ENCODE measurements at places on chromosomes 3 and 15.

- DNase-seq = no peak
Observed at GRCh38 chr3:114216186-114216970, 21.0 kb downstream of the ZNF80 start.

- DNase-seq = no peak
Observed at GRCh38 chr15:63234451-63234870, 42.9 kb upstream of the APH1B start.

DNA sequence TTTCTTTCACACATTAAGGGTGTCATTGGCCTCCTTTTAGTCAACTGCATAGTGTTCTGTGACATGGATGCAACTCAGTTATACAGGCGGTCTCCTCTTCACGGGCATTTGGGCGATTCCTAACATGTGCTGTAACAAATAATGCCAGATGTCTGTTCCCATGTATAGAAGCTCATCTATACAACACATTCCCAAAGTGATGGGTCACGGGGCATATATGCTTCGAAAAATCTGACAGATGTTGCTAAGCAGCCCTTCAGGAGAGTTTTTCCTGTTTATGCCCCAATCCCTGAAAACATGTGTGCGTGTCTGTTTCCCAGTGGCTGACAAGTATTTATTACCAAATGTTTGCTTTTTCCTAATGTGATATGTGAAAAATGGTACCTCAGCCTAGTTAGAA, 25.8 kb downstream of the LRRK1 start:
- DNase-seq = no peak

- no peak for DNase-seq
Observed at GRCh38 chr3:100776746-100777145, 67.5 kb downstream of the TFG start.

DNA sequence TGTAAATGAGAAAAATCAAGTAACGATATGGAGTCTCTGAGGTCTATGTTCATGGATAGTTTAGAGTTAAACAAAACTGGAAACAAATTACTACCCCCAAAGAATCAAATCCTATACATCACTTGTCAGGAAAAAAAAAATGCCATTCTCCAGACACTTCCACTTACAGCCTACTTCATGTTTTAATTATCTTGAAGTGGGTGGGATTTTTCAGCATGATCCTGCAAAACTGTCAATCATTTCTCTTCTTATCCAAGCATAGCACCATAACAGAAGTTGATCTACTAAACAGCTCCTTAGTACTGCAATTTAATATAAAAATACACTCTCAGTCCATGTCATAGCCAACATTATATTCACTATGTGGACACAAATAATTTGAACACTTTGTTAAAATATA, 833.9 kb downstream of the TUSC7 start:
- no peak for DNase-seq

DNA sequence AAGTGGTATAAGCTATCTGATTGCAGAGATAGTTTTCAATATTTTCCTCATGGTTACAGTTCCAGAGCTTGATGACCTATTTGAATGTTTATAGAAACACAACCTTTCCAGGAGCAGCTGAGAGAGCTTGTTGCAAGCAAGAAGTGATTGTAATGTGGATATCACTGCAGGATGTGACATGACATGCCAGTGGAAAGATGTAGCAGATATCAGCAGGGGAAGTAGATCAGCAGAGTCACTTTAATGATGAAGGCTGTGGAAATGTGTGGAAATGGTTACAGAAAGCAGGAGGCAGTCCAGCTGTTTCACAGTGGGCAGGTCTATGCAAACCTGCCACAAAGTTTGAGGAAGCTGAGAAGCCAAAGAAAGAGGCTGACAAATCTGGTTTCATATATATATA, 21.0 kb downstream of the TMEM158 start:
- DNase-seq = no peak

DNA sequence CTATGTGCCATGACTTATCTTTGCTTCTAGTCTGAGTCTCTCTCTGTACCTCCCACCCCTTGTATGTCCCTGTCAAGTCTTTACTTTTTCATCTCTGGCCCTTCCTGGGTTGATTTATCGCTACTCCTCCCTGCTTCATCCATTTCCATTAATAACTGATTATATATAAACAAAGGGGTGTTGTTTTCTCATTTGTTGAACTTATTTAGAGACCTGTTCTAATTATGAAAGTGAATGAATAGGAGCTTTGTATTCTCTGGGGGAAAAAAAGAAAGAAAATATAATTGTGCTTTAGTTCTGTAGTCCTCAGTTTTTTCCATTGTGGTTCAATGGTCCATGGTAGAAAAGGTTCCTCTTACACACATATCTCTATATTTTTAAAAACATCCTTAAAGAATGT, 328.9 kb upstream of the PPP2R3A start:
- no peak for DNase-seq

- DNase-seq = no peak
Observed at GRCh38 chr15:55003965-55004873, 192.5 kb downstream of the RSL24D1 start.

DNA sequence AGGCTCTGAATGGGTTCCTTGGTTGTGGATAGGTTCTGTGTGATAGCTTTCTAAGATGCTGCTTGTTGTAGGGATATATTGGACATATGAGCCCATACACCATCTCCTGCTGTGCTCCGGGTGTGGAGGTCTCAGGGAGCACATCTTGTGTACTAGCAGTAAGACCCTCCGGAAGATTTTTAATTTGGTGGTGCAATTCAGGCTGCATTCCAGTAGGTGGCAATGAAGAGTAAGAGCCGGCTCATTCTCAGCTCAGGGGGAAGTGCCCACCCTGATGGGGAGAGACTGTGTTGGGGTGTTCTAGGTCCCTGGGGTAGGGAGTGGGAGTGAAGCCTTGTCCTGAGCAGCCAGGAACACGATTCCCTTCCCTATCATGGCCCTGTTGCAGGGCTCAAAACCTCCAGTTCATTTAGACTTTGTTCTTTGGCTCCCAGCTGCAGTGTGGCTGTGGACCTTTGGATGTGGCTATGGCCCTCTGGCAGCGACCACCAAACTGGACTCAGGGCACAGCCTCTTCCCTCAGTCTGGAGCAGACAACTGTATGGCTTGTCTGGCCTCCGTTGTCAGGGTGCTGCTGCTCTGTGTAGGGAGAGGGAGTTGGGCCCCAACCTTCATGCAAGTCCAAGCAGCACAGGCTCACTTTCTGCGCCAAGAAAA, 104.7 kb downstream of the UNC13C start:
- no peak for DNase-seq

DNA sequence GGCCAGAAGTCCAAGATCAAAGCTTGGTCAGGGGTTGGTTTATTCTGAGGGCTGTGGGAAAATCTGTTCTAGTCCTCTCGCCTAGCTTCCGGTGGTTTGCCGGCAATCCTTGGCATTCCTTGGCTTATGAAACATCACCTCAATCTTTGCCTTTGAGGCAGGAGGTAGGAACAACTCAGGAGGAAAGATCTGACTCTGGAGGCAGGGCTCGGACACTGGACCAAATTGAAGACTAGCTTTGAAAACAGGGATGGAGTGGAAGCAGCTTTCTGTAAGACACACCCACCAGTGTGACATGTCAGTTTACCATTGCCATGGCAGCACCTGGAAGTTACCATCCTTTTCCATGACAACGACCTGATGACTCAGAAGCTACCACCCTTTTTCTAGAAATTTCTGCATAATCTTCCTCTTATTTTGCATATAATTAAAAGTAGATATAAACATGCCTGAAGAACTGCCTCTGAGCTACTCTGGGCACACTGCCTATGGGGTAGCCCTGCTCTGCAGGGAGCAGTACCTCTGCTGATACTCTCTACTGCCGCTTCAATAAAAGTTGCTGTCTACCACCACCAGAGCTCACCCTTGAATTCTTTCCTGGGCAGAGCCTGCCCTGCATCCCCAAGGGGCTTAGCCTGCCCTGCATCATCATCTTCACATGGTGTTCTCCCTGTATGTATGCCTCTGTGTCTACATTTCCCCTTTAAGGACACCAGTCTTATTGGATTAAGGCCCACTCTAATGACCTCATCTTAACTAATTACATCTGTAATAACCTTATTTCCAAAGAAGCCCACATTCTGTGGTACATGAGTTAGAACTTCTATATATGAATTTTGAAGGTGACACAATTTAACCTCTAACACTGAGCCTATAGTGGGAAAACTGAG, 38.3 kb upstream of the TM4SF4 start:
- no peak for DNase-seq

- DNase-seq = no peak
Observed at GRCh38 chr3:130679218-130679617, 67.4 kb downstream of the PIK3R4 start.

DNA sequence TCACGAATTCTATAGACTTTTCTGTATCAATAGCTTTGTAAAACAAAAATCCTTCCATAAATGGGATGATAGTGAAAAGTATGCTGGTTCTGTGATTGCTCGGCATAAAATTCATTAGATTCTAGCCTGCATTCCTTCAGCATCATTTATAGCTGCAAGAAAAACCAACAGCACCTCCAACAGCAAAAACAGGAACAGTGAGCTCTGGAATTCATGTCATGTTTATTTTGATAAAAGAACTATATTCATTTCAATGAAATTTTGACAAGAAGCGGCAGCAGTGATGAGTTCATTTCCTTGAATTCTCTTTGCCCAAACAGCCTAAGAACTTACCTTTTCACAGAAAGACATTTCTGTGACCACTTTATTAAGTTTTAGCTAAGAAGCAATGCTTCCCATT, 515.2 kb upstream of the CCDC54 start:
- no peak for DNase-seq

DNA sequence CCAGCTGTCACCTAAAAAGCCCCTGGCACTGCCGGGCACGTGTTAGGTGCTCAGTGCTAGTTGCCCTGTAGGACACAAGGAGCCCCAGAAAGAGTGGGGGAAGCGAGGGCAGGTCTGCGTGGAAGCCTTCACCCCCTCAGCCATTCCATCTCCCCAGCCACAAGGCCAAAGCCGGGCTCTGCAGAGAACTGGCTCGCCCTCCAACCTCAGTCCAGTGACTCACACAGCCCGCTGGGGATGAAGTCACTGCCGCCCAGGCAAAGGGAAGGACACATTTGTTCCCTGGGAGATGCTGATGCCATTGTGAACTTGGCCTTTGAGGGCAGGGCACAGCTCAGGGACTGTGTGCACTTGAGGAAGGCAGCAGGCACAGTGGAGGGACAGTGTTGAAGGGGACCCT, 48.1 kb downstream of the IQSEC1 start:
- DNase-seq = no peak

- DNase-seq = no peak
Observed at GRCh38 chr3:187456250-187456649, 88.1 kb downstream of the RTP4 start.

DNA sequence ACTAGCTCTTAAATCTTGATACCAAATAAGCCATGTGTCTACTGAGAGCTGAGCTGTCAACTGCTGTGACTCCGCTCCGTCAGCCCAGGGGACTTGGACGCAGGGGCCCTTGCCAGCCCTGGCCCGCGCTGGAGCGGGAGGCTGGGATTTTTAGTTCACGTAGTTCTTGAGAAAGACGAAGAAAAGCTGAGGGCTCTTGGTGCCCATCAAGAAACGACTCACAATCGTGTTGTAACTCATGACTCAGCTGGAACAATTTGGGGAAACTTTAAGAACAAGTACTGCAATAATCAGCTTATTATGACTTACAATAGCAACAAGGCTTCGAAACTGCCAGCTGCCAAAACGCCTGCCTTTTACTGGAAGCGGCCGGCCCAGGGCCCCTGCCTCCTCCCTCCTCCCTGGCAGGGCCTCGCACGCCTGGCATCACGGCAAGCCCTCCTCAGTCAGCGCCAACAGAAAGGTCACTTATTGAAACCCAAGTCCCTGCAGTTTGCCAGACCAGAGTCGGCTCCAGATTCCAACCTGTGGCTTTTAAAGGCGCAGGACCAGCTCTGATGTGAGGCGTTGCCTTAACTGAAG, 60.3 kb downstream of the RGMA start:
- DNase-seq = no peak

DNA sequence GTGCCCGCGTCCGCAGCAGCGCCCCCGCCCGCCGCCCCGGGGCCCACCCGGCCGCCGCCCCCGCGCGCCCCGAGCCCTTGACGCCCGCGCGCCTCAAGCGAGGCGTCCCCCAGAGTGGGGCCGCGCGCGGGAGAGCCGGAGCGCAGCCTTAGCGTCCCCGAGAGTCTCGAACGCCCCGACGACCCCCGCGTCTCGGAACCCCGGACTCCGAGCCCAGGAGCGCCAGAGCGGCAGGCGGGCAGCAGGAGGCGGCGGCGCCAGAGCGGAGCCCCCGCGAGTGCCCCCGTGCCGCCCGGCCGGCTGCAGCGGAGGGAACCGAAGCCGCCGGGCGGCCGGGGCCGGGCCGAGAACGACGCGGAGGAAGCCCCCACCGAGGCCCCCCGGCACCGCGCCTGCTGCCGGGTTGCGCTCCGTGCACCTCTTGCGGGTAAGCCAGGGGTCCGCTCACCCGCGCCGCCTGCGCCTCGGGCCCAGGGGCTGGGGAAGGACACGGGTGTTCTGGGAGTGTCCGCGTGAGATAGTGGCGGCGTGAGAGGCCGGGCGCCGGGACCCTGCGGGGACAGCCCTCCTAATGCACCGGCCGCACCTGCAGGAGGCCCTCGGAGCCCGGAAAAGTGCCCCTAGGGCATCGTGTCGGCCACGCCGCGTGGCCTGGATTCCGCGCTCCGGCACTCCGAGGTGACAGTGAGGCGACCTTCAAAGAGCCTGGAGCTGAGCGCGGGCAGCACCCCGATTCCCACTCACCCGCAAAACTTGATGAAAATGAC, 52.0 kb upstream of the ULK4 start:
- no peak for DNase-seq

DNA sequence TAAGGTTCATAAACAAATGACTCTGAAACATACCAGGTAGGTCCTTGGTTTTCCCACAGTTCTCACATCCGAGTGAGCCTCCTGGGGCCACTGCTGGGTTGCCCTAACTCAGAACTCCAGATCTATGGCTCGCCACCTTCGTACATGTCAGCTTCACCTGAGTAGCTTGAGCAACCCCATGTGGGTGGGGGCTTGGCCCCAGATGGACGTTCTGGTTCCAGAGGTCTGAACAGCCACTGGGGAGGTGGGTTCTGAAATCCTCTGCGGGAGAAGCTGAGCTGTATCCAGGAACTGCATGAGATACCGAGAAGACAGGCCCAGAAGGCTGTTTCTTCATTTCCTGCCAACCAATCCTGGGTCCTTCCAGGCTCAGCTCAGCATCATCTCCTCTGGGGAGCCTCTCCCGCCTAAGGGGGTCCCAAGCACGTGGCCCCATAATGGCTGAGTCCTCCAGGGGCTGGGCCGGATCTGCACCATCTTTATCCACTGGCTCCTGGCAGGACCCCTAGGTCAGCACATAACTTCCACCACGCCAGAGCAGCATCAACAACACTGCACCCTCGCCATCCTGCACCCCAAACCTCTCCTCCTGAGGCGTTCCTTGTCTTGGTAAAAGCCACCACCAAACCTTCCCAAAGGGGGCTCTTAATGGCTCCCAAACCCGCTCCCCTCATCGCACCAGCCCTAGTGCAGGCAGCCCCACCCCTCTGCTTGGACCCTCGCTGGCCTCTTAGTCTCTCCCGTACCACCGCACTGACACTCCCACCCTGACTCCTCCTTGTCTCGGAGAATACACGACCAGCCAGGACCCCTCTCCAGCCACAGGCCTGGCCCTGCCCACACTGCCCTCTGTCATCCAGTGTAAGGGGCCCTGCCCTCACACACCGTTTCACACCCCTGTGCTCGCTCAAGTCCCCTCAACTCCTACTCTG, 39.8 kb downstream of the PCSK6 start:
- DNase-seq = no peak
